ENCODE measurements at places on chromosomes 2 and 18.

DNA sequence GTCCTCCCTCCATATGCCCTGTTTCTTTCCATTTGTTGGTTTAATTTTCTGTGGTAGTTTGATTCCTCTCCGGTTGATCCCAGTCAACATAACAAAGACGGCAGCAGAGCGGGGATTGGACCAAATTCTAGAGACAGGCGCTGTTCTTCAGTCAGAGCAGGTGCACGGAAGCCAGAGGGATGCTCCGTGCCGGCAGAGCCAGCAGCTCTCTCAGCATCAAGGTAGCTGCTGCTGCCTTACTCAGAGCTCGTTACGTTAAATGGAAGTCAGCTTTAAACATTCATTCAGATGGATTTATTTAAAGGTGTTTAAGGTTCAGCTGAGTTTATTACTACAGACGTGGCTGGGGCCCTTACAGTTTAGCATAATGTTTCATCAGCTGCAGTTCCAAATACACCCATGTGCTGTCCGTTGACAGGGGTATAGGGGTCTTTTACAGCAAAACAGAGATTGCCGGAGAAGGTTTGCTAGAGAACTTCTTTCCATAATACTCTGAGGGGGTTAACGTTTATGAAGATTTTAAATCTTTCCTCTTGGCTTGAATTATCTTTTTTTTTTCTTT is 497.2 kb upstream of the PIK3C3 start:
- DNase-seq = no peak

DNA sequence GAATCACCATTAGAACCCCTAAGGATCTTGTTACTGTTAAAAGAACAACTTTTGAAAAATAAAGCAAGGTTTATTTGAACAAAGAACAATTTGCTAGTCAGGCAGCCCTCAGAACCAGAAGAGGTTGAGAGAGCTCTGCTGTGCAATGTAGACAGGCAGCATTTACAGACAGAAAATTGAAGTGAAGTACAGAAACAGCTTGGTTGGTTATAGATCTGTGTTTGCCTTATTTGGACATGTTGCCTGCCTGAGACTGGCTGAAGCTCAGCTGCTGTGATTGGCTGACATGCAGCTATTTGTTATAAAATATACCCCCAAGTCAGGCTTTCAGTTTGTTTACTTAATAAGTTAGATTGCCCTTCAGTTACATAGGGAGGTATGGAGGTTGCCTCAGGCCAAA is 12.5 kb downstream of the MSTN start:
- no peak for DNase-seq

DNA sequence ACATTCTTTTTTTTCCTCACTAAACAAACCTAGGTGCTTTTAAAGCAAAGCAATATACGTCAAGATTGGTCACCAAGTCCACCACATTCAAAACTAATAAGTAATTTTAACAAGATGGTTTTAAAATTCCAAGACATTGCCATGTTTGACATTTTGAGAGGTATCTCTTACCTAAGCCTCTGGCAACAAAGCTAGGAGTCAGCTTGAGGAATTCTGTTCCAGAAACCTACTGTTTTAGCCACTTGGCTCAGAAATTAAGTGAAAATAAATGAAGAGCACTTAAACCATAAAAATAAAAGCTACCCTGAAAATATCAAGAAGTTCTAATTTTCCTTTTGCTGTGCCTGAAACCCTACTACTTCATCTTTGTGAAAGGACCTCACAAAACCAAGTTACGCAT is 30.0 kb upstream of the CHMP3 start:
- DNase-seq = no peak

GRCh38 chr2:238114331-238114841 is 14.2 kb downstream of the ESPNL start:
- no peak for DNase-seq

- no peak for DNase-seq
Observed at GRCh38 chr18:11713756-11714155, 24.7 kb downstream of the GNAL start.

DNA sequence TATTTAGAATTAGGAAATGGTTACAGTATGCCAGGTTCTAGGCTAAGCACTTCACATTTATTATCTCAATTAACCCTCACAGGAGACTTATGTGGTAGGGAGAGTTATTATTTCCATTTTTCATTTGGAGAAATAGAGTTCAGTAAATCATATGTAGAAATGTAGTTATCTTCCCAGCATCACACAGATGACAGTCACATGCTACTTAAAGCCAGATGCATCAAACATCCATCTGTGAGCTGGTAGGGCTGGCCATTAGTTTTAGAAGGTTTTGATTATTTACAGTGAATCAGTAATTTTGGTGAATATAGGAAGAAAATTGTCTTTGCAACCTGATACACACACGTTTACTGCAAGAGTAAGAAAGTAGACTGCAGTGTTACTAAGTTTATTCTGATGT is 97.9 kb downstream of the RIT2 start:
- DNase-seq = no peak

Measured in immature natural killer cell (primary cell).